Dermis lymphatic vessel endothelial cell (primary cell): ENCODE measurements at places on chromosomes 5 and 9. TPM values are rescaled to one million over a fixed set of nuclear protein-coding genes. Genes with fewer than 3 reads are reported as not detected.

Gene RAI14
- 180 and 215 TPM in 2 replicates for total RNA-seq

Gene APBA1
- 5.1 and 8.2 TPM in 2 replicates for total RNA-seq

Gene FOXI1
- not detected in 2 replicates for total RNA-seq

Gene SMARCA2
- 74.2 and 83.4 TPM in 2 replicates for total RNA-seq

Gene MYO10
- 55.2 and 60.9 TPM in 2 replicates for total RNA-seq

Gene NTNG2
- 0.60 and 1.2 TPM in 2 replicates for total RNA-seq

Gene CCL27
- total RNA-seq, result not detected in 2 replicates

Gene IFNA21
- not detected in 2 replicates for total RNA-seq

Gene CLIC3
- total RNA-seq, result not detected in 2 replicates

Gene GAPT
- not detected in 2 replicates for total RNA-seq
